Kidney epithelial cell (primary cell): ENCODE measurements at places on chromosomes 6 and 20. TPM values are rescaled to one million over a fixed set of nuclear protein-coding genes. Genes with fewer than 3 reads are reported as not detected.

Gene SLC17A1
- not detected in 2 replicates for total RNA-seq

Gene HCK
- 0.17 and 0.34 TPM in 2 replicates for total RNA-seq

Gene HLA-DMB
- 1.0 and 2.3 TPM in 2 replicates for total RNA-seq

Gene NHLRC1
- total RNA-seq = 3.1 and 4.5 TPM in 2 replicates

Gene OR2H2
- not detected in 2 replicates for total RNA-seq

Gene OLIG3
- not detected in 2 replicates for total RNA-seq

Gene TP53INP2
- 15.0 and 19.9 TPM in 2 replicates for total RNA-seq

Gene SLC22A1
- 0.14 and 1.3 TPM in 2 replicates for total RNA-seq

Gene MUC22
- not detected in 2 replicates for total RNA-seq

Gene WFDC12
- not detected in 2 replicates for total RNA-seq

Gene DUSP15
- total RNA-seq = 4.1 and 4.5 TPM in 2 replicates

Gene TAF4
- 5.9 and 24.9 TPM in 2 replicates for total RNA-seq

Gene DST
- total RNA-seq = 91.3 and 108 TPM in 2 replicates

Gene DAAM2
- 1.3 and 2.5 TPM in 2 replicates for total RNA-seq

Gene NRSN2
- 36.9 and 37.5 TPM in 2 replicates for total RNA-seq

Gene MACROD2
- total RNA-seq = 0.79 and 7.9 TPM in 2 replicates
